ENCODE measurements at places on chromosomes 5 and 9.

- DNase-seq = no peak
Observed at GRCh38 chr5:14824499-14824898, 47.1 kb downstream of the ANKH start.

- DNase-seq = no peak
Observed at GRCh38 chr5:173012882-173013281, 29.3 kb downstream of the ATP6V0E1 start.

DNA sequence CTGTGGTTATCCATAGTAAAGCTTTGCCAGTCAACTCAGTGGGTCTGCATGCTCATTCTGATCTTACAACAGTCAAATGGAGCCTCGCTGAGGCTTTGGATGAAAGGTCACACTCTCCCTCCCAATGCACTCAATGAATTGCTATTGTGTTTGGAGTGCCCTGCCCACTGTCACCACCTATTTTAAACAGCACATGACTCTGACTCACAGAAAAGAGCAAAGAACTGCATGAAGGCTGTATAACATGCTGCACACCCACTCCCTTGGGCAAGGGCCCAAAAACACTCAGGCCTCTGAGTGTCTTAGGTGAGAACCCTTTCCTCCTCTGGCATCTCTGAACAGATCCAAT lies 118.7 kb upstream of the CCDC112 start:
- no peak for DNase-seq

DNA sequence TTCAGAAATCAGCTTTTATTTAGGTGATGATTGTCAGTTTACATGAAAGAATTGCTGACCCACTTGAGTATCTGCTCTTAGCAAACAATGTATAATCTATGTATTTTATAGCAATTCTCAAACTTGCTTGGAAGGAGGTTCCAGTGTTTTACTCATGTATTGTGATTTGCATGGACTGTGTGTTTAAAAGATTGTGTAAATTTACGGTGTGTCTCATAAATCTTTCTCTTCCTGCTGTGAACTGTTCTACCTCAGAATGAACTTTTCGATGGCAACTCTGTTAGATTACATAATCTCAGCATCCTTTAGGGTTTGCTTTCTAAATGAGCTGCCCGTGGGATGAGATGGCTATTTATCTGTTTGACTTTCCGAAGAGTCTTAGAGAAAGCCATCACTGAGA lies 122.5 kb downstream of the MEF2C start:
- DNase-seq = no peak

- DNase-seq = no peak
Observed at GRCh38 chr5:91206734-91207133, 176.4 kb downstream of the ARRDC3 start.

DNA sequence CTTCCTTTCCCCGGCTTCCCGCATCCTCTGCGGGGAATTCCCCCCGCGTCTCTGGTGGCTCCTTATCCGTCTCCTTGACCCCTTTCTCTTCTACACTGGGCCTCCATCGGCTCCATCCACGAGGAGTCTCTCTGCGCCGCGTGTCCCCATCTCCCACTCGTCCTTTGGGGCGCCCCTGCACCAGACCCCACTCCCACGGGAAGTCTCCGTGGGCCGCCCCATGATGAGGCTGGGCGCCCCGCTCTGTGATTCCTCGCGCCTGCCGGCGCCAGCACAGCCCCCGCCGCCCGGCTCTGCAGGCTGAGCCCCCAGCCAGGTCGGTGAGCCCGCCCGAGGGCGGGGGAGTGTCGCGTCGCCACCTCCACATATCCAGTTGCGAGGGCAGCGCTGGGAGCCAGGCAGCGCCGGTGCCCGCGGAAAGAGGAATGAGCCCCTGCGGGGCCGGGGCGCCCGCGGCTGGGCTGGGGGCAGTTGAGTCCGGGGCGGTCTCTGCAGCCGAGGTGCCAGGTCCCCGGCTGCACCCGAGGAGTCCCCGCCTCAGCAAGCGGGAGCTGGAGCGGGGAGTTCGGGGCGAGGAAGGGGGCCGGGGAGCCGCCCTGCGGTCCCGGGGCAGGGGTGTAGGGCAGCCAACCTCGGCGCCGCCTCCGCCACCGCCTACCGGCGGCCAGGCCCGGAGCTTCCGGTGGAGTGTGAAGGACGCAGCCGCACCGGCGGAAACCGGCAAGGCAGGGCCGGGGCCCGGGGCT lies 2.1 kb upstream of the TRAF1 start:
- DNase-seq = peak; percentile 76

DNA sequence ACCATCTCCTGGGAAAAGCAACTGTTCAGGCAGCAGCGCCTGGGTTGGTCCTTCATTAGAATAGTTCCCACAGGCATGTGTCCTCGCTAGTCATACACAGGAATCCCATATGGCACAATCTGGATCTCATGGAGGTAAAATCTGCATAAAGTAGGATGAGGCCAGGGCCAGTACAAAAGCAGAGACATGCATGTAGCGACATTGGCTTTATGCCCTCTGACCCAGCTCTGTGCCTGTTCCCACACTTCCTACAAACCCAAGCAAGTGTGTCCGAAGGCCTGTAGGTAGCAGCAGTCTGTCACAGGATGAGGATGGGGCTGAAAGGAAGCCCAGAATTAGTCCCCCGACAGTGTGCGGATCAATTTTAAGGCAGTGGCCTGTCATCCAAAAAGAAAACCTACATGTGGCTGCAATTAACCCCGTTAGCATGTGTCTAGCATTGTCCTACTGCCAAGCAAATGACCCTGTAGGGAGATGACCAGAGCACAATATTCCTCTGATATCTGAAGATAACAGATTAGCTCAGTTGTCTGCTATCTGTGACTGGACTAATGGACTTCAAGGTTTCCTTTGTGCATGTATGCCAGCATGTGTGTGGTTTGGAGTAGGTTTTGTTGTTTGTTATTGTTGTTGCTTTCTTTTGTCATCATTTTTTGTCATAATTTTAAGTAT lies 178.8 kb downstream of the TMEM161B start:
- no peak for DNase-seq

DNA sequence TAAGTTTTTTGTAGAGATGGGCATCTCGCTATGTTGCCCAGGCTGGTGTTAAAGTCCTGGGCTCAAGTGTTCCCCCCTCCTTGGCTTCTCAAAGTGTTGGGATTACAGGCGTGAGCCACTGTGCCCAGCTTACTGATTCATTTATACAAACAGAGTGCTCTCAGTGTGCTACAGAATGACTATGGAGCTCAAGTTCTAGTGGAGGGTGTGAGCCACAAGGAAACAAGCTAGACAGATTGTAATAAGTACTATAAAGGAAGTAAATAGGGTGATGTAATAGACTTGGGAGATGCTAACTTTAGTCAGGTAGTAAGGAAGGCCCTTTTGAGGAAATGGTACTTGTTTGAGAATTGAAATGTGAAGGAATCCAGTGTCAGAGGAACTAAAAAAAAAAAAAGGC lies 1.7 kb upstream of the TMEM267 start:
- no peak for DNase-seq

DNA sequence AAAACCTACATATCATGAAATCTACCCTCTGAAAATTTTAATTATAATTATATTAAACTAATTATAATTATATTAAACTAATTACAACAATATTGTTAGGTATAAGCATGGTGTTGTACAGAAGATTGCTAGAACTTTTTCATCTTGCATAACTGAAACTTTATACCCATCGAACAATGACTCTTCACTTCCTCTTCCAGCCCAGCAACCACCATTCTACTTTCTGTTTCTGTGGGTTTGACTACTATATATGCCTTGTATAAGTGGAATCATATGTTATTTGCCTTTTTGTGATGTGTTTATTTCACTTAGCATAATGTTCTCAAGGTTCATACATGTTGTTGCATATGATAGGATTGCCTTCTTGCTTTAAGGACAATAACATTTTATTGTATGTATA lies 274.2 kb upstream of the CCNH start:
- no peak for DNase-seq

Measured in activated naive CD4-positive, alpha-beta T cell treated with Interleukin-2 at 50 U/mL for 16 hours (primary cell).